NCI-H774 (cell line): ENCODE measurements at places on chromosomes 4 and X.

DNA sequence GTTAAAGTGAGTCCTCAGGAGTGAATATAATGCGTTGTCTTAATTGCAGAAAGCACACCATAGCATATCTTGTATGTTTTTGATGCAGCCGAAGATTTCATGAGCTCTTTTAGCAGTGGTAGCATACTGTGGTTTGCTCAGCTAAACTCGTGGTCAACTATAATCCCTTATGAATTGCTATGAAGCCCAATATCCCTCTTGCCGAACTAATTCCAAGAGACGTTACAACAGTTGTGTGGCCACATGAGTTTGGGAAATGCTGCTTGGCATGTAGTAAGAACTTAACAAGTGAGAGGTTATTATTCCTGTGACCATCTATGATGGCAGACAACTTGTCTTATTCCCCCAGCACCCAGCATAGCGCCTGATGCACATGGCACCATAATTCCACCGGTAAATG is 30.7 kb downstream of the SYAP1 start:
- DNase-seq: no peak

GRCh38 chr4:86972997-86973396 is 38.2 kb downstream of the AFF1 start:
- DNase-seq: peak; percentile 17

DNA sequence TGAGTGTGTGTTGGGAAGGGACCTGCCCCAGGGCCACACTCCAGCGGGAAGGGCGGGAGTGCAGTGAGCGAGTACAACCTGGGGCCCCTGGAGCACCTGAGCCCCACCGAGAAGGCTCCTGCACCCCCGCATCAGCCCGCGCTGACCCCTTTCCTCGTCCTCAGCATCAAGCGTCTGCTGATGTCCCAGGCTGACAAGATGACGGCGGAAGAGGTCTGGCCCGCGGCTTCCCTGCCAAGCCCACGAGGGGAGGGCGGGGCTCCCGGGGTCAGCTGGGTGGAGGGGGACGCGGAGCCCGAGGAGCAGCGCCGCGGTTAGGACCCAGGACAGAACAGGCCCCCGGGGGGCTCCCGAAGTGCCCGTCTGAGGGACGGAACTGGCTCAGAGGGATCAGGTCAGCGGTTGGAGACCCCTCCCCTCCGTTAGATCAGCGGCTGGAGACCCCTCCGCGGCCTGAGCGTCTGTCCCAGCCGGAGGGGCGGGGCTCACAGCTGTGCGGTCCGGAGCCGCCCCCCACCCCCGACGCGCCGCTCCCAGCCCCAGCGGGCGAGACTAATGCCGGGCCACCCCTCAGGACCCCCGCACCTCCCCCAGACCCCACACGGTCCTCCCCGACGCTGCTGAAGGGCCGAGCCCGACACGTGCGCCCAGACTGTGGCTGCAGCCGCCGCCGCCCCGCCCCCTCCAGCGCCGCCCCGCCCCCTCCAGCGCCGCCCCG is 6.7 kb downstream of the MYL5 start:
- peak; percentile 30 for DNase-seq

DNA sequence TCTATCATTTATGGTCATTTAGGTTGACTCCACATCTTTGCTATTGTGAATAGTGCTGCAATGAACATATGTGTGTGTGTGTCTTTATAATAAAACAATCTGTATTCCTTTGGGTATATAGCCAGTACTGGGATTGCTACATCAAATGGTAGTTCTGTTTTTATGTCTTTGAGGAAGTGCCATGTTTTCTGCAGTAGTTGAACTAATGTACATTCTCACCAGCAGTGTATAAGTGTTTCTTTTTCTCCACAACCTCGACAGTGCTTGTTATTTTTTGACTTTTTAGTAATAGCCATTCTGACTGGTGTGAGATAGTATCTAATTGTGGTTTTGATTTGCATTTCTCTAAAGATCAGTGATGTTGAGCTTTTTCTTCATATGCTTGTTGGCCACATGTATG is 80.5 kb downstream of the ARHGAP6 start:
- DNase-seq: no peak

DNA sequence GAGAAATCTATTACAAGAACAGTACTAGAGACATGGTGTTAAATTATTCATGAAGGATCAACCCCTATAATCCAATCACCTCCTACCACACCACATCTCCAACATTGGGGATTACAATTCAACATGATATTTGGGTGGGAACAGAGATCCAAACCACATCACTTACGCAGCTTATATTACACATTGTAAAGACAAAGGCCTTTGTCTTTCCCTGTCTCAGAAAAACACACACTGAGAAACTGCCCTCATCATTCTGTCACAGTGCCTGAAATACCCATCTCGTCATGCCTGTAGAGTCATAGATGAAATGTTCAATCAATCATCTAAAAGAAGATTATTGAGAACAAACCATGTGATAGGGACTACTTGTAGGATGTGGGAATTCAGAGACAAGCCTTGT is 558.8 kb upstream of the GRIA3 start:
- DNase-seq: no peak

GRCh38 chrX:149961572-149961971 is 23.3 kb upstream of the EOLA2 start:
- no peak for DNase-seq

DNA sequence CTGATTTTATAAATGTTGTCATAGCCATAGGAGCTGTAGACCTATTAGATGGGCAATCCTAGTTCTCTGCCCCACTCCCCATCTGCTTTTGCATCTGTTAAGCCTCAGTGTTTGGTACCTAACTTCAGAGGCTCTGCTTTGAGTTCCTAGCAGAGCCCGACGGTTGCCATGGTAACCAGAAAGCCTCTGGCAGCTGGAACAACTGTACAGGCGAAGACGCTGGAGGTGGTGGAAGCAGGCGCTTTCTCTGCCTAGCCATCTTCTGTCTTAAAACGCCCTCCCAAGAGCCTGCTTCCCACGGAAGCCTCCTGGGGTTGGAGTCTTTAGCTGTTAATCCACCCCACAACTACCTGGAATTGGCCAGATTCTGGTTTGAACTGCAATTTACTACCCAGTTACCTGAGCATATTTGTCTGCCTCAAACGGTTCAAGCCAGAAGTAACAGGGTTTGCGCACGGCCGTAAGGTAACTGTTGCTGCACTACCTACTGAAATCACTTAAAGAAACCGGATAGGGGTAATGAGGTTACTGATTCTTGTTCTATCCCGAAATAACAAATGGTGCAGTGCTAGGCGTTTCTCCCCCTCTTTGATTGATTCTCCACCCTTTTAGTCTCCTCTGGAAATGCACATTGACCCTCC is 1.0 kb upstream of the GABRG1 start:
- DNase-seq: peak; percentile 54

DNA sequence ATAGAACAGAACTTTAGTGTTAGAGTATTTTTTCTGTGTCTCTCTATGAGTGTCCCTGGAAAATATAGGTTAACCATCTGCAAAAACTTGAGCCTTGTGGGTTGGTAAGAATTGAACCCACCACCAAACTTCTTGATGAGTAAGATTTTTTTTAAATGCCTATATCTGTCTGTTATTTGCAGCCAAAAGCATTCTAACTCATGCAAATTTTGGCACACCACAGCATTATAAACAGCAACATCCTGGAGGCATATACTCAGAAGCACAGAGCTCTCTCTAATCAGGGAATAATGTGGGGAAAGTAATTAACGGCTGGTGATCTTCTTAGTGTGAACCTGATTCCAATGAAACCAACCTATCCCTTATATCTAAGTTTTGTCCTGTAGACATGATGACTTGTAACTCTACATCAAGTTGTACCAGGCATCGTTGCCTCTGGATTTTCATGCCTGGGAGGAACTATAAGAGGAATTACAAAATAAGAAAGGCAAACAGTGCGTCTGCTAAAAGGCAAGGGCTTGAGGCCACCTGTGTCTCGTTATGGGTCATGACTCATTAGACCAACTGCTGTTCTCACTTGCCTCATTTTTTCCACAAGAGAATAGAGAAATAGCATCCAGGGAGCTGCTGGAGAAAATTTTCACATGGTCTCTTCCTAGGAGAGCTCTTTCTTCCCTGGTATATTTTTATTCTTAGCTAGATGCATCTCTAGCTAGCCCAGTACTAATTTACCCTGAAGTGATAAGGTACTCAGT is 202.4 kb downstream of the CHIC2 start:
- DNase-seq: peak; percentile 35

DNA sequence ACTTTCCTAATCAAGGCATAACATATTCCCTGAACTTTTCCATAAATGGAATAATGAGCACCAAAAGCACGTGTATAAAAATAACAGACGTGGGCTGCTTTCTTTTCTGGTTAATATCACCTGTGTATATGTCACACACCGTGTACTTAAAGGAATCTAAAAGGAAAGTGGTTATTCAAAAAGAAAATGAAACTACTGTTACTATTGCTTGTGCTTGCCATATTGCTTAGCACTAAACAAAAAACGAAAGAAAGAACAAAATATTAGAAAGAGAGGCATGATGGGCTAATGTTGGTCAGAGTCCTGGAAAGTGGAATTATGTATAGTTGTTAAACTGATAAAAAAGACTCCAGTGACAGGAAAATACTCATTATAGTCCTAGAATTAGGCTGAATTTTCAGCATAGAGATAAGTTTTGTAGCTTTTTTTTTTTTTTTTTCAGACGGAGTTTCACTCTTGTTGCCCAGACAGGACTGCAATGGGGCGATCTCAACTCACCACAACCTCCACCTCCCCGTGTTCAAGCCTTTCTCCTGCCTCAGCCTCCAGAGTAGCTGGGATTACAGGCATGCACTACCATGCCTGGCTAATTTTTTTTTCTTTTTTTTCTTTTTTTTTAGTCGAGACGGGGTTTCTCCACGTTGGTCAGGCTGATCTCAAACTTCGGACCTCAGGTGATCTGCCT is 123.2 kb downstream of the PABPC4L start:
- no peak for DNase-seq

DNA sequence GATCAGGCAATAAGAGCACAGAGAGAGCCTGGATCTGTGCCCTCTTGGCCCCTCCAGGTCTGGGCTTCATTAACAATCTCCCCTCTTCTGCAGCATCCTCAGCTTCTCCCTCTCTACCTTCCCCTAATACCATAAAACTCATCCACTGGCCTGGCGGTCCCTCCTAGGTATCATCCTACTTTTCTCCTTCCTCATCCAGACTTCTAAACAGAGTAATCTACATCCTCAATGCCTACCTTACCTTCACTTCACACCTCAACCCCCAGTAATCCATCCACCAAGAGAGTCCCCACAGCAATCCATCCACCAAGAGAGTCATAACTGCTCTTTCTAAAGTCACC is 17.0 kb downstream of the FGFBP1 start:
- no peak for DNase-seq

GRCh38 chr4:2248821-2249261 is 6.9 kb upstream of the HAUS3 start:
- DNase-seq: no peak

GRCh38 chr4:156977435-156978160 is 6.0 kb upstream of the PDGFC start:
- no peak for DNase-seq

GRCh38 chr4:55311792-55312488 is 34.1 kb upstream of the SRD5A3 start:
- no peak for DNase-seq

- no peak for DNase-seq
Measured at GRCh38 chr4:113350576-113350975, 301.1 kb downstream of the ANK2 start.

GRCh38 chr4:52621567-52621966 is 37.5 kb downstream of the USP46 start:
- DNase-seq: no peak
